Endothelial cell of umbilical vein (primary cell): ENCODE measurements at places on chromosomes 16 and 17.

- DNase-seq, result no peak
These were observed 3.5 kb upstream of the DLX4 start for GRCh38 chr17:49965524-49965909.

DNA sequence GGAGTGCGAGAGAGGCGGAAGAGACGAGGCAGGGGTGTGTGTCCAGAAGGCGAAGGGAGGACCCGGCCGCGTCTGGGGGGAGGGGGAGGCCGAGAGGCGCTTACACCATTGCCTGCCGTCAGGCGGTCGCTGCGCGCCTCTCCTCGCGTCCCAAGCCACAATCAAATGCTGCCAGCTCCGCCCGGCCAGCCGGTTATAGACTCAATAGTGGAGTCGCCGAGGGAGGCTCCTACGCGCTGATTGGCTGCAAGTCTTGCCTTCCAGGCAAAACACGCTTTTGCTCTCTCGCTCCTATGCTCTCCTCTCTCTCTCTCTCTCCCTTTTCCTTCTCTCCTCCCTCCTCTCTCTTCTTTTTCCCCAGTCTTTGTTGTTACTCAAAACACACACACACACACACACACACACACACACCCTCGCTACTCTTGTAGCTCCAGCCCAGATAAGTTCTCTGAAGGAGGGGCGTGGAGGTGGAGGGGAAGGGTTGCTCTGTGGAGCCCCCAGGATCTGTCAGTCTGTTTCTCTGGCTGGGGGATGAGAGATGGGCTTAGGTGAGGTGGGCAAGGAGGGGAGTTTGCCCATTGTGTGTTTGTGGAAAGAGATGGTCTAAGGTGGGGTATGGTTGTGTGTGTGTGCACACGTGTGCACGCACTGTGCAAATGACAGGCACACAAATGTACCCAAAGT is at the start of gene DLX3:
Gene DLX3 (minus strand): TSS at position 170 of the 684 bp plus-strand sequence. CDS start 226 bp downstream, outside the sequence.
- DNase-seq, result peak; percentile 45

- peak; percentile 53 for DNase-seq
These were observed 26.2 kb downstream of the GPRC5B start for GRCh38 chr16:19858340-19859018.

GRCh38 chr17:6703751-6704150 is 9.4 kb downstream of the SLC13A5 start:
- no peak for DNase-seq

DNA sequence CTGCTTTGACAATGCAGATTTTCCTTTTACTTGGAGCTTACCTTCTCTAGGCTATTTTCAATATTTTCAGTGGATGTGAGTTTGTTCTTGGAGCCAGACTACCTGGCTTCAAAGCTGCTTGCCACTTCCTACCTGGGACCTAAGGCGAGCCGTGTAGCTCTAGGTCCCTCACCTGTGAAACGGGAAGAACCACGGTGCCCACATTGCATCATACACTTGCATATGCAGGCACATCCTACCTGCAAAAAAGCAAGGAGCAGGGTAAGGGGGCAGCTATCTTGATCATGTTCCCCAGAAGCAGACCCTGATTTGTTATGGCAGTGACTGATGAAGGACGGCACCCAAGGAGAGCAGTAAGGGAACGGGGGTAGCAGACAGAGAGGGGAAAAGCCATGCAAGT is 27.0 kb upstream of the MPRIP start:
- no peak for DNase-seq

DNA sequence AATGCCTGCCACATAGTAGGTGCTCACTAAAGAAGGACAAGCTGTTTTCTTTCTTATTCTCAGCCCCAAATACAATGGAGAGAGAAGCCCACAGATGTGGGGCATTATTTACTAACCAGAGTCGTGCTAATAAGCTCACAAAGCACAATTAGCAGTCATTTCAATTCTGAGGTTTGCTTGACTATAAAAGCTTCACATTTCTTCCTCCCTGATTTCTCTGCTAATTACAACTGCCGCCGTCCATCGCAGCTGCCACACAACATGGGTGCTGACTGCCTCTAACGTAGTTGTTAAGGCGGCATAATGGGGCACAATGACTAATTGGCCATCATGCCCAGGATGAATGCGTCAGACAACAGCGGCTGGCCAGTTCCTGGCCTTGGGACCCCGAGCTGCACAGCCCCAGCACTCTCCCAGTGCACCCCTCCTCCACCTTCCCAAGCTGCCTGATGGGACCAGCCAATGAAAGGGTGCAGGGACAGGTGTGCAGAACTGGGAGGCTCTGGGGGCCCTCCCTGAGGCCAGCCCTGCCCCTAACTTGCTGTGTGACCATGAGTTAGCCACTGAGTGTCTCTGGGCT is 109.2 kb downstream of the CCT6B start:
- DNase-seq, result no peak

- no peak for DNase-seq
These were observed 49.8 kb upstream of the ARHGAP44 start for GRCh38 chr17:12739500-12739899.

DNA sequence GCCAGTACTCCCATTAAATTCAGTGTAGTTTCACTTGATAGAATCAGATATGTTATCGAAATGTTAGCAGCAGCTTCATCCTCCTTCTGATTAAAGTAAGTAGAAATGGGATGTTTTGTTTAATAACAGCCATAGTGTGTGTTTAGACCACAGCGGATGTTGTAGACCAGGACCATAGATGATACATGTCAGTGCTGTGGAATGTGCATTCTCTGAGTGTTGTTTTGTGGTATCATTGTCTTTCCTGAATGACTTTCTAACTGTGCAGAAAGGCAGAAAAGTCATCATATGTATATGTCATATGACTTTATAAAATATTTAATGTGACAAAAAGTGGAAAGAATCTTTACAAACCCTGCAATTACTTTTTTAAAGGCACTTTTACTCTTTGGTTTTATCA is 55.6 kb downstream of the CYLD start:
- DNase-seq, result no peak

GRCh38 chr16:27340654-27341053 is 26.9 kb downstream of the IL4R start:
- no peak for DNase-seq

DNA sequence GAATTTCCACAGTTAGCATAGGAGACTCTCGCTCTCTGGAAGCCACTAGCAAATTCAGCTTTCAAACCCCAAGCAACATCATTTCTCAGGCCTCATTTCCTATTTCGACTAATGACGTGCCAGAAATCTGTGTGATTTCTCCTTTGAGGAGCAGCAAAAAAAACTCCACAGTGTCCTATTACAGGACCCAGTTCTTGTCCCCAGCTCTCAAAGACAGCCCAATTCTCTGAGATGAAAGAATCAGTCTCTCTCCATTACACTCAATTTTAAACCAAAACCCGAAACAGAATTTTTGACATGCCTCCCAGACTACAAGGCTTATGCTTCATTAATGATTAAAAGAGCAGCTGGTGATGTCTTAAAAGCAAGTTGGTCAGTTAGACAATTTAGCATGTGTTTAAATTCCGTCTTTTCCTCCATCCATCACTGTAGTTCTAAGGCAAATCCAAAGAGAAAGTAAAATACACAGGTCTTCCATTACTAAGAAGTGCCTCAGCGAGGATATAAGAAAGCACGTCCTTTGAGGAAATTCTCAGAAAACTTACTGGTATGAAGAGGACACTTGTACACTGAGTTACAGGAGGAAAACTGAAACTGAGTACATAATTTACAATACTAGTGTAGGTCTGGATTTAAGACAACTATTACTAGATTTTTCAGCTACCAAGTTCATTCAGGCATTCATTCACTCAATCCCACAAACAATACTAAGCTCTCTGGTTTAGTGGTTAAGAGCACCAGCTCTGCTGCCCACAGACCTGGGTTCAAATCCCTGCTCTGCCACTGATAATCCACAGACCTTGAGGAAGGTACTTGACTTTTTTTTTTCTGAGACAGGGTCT is 12.5 kb downstream of the TOM1L2 start:
- DNase-seq, result peak; percentile 55

- DNase-seq, result peak; percentile 92
These were observed at the start of gene TMEM219 for GRCh38 chr16:29961479-29962343. Gene TMEM219, plus strand, starts transcription at chr16:29962079. Its CDS starts 1,065 bp downstream, at chr16:29963144.

DNA sequence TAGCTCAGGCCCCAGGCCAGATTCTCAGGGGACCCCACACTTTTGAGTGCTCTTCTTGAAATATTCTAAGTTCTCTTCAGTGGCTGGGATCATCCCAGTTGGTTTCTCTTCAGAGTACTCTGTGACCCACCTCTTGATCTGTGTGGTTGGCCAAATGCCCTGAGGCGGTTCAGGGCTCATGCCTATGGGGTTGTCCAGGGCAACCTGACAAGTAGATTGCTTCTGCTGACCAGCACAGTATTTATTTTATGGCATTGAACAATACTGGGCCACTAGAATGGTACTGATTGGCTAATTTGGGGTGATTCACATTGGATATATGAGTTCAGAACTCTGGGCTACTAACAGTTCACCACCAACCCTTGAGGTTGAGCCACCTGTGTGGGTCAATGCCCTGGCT is 7.4 kb upstream of the GOSR2 start:
- no peak for DNase-seq

- DNase-seq, result no peak
These were observed 524.9 kb downstream of the WWOX start for GRCh38 chr16:78624366-78624765.

GRCh38 chr16:89619840-89620239 is 6.4 kb downstream of the DPEP1 start:
- no peak for DNase-seq

- DNase-seq, result no peak
These were observed 15.2 kb upstream of the BHLHA9 start for GRCh38 chr17:1255041-1255440.

DNA sequence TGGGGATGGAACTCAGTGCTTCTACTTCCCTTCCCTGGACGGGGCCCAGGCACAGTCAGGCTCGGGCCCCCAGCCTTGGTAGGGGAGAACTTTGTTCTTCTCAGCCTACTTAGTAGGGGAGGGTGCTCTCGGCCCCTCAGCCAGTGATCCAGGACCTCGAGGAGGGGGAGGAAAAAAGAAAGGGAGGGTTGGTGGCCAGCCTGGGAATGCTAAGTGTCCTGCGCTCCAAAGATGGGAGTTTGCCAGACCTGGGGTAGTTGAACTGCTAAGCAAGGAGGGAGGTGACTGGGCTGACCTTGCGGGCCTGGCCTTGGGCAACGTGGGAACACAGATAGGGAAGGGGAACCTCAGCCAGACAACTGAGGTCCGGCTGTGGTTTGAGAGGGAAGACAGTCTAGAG is 12.2 kb downstream of the ADGRG1 start:
- DNase-seq, result no peak

GRCh38 chr16:73483076-73483791 is 435.3 kb upstream of the ZFHX3 start:
- no peak for DNase-seq

- peak; percentile 92 for DNase-seq
These were observed 58.6 kb downstream of the PECAM1 start for GRCh38 chr17:64331931-64332493.

DNA sequence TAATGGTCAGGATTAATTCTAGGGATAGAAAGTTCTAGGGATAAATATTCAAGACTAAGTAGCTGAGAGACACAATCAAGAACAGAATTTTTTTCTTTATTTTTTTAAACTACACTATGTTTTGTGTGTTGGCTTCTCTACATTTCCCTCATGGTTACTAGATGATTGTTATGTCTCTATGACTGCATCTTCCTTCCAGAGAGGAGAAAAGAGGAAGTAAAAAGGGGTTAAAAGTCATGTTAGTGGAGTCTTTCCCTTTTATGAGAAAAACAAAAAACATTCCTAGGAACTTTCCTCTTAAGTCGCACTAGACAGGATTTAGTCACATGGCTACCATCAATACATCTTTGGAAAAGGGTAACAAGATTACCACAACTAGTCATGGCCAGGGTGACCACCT is 375.0 kb downstream of the KCNJ2 start:
- DNase-seq, result no peak

GRCh38 chr16:87344931-87345631 is 27.9 kb upstream of the C16orf95 start:
- no peak for DNase-seq
